ENCODE measurements at places on chromosomes 3 and 15.

- DNase-seq, result no peak
These were observed 68.4 kb upstream of the HACD2 start for GRCh38 chr3:123653221-123653682.

DNA sequence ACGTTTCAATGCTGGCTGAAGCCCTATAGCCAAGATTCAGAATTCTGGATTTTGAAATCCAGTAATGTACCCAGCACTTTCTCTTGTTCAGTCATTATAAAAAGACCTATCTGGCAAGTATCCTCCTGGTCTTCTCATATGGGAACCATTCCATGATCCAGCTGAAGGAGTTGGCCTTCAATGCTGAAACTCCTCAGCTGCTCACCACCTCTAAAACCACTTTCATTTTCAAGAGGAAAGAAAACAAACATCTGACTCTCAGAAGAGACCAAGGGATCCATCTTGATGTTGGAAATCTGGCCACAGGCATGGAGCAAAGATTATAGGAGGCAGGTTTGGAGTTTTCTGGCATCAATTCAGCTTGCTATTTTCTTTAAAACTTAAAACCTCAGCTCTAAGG is 235.4 kb downstream of the FMN1 start:
- no peak for DNase-seq

DNA sequence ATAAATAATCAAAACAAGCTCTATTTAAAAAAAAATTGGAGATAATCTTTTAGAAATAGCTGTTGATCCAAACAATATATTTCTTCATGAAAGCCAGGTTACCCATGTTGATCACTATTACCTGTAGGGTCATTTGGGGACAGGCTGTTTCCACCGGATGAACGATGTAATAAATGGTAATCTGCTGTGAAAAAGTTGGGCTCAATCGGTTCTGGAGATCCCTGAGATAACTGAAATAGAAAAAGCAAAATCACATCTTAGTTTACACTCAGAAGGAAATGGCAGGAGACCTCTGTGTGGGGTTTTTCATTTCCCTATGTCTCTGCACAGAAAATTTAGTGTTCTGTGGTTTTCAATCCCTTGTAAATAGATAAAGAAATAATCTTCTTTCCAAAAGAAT is 249.5 kb downstream of the NEK10 start:
- no peak for DNase-seq

DNA sequence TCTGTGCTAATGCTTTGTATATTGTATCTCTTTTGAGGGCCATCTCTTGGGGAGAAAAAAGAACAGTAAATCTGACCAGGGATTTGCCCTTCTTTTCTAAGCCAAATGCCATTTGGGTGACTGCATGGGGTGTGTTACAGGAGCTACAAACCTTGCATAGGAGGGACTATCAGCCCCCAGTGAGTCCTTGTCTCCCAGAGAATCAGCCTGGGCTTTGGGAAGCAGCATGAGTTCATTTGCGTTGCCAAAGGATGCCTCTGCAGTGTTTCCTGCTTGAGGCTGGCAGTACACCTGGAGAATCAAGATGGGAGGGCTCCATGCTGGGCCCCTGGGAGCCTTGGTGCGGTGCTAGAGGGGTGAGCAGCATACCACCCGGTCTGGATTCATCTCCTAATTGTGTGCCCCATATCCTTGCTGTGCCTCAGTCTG is 49.6 kb upstream of the POLG start:
- no peak for DNase-seq

GRCh38 chr3:177351206-177351605 is 153.9 kb upstream of the TBL1XR1 start:
- no peak for DNase-seq

DNA sequence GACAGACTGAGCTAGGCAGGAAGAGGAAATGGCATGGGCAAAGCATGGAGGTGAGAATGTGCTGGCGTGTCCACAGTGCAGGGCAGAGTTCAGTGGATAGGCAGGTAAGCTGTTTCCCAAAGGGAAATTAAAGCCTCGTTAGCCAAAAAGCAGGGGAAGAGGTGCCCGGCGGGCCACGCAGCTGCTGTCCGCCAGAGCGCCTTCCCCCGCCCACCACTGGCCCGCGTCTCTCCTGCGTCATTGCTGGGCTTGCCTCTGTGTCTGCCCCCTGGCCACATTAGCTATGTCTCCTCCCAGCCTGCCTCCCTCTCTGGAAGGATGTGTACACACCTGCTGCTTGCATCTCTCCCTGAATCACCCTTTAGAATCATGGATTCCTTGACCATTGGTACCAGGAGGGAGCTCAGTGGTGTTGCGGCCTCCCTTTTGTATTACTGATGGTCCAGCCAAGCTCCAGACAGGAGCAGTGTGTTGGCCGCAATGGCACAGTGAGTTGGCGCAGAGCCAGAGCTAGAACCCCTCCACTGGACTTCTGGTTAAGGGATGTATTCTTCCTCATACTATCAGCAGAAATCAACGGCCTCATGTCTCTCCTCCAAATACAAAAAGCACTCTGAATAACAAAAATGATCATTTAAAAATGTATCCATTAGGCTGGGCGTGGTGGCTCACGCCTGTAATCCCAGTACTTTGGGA is 26.6 kb downstream of the SLC28A1 start:
- no peak for DNase-seq

- no peak for DNase-seq
These were observed 18.1 kb downstream of the DAZL start for GRCh38 chr3:16587047-16587680.

- no peak for DNase-seq
These were observed 252.9 kb downstream of the SHQ1 start for GRCh38 chr3:72595376-72595775.

DNA sequence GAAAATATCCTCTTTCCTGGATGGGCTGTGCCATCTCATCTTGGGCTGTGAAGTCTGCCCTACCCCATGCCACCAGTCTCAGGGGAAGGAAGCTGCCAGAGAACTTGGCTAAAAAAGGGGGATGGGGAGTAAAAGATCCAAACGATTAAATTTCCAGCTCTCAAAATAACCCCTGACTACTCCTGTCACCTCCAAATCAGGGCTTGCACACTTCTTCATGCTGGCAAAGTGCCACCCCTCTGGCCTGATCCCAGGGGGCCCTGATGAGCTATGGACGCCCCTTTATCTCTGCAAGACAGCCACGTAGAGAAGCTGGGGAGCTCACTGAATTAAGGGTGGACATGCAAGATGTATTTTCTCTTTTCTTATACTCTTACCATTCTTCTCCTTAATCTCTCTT is 1.2 kb upstream of the MLF1 start:
- DNase-seq, result no peak

GRCh38 chr15:101456057-101456739 is 33.3 kb downstream of the PCSK6 start:
- no peak for DNase-seq

DNA sequence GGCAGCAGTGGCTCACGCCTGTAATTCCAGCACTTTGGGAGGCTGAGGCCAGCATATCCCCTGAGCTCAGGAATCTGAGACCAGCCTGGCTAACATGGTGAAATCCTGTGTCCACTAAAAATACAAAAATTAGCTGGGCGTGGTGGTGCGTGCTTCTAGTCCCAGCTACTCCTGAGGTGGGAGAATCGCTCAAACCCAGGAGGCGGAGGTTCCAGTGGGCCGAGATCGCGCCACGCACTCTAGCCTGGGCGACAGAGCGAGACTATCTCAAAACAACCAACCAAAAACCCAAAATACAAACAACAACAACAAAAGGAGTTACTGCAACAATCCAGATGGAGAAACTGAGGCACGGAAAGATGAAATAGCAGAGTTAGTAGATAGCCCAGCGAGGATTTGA is 35.4 kb downstream of the SAXO2 start:
- DNase-seq, result no peak

- no peak for DNase-seq
These were observed 16.1 kb downstream of the ALS2CL start for GRCh38 chr3:46677411-46677726.

All from stimulated activated CD8-positive, alpha-beta memory T cell treated with anti-CD3 and anti-CD28 coated beads, Interleukin-7, amount 100 ng/mL, for 24 hours (primary cell).